Left renal cortex interstitium (tissue), 4 donors: ENCODE measurements at places on chromosomes 16 and 17.

GRCh38 chr16:583470-583814, 6.4 kb upstream of the RAB40C start:
- DNase-seq: no peak

- DNase-seq: no peak
These were observed 1.9 kb upstream of the GGA2 start for GRCh38 chr16:23512168-23512695.

GRCh38 chr16:66647866-66648265, 43.4 kb downstream of the CMTM3 start:
- no peak for DNase-seq

- no peak for DNase-seq
These were observed 502.4 kb upstream of the CDH11 start for GRCh38 chr16:65624229-65624628.

- no peak for DNase-seq
These were observed 18.0 kb upstream of the PMFBP1 start for GRCh38 chr16:72189865-72190371.

GRCh38 chr16:64397945-64398508, 723.8 kb downstream of the CDH11 start:
- DNase-seq: no peak
